CD8-positive, alpha-beta memory T cell (primary cell): ENCODE measurements at places on chromosomes 1 and 21.
A peak's percentile ranks its signal among the peaks of the same experiment; 100 is the strongest.

DNA sequence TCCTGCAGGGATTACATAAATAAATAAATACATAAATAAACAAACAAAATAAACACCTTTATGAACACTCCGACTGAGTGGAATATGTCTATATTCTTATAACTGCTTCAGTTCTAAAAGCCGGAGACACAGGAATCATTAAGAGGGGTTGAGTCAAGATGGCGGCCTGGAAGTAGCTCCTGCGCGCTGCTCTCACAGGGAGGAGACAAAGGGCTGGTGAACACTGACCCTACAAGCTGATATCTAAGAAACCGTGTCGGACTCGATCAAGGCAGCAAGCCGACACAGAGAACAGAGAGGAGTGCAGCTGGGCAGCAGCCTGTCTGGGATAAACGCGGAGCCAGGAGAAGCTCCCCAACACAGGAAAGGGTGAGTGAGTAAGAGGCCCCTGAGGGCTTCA lies 1098.6 kb upstream of the NCAM2 start:
- DNase-seq, result no peak

GRCh38 chr21:15894596-15894995 lies 164.8 kb downstream of the USP25 start:
- DNase-seq, result no peak

GRCh38 chr1:78101514-78101913 lies 55.7 kb downstream of the GIPC2 start:
- DNase-seq, result no peak

GRCh38 chr1:161013488-161014230 lies 7.3 kb downstream of the F11R start:
- DNase-seq, result peak; percentile 76

- DNase-seq, result no peak
These were observed 207.1 kb downstream of the NFIA start for GRCh38 chr1:61289232-61290098.

- DNase-seq, result no peak
These were observed 657 bp upstream of the HNRNPU start for GRCh38 chr1:244865028-244865371.

GRCh38 chr1:56375326-56375804 lies 204.0 kb downstream of the PLPP3 start:
- DNase-seq, result no peak

DNA sequence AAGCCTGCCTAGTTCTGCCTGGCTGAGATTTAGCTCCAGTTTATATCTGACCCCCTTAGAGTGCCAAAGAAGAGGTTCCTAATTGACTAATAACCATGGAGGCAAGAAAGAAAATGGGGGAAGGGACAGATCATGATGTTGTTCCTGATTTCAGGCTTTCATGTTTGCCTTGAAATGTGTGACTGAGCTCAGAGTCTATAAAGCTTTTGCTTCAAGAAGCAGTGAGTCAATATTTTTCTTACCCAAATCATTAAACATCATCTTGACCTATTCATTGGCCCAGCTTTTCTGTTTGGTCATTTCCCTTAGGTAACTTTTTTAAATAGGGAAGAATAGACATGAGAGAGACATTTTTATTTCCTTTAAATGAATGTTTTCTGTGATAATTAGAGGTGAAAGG lies 55.9 kb downstream of the HHAT start:
- DNase-seq, result no peak

- DNase-seq, result no peak
These were observed 11.3 kb upstream of the RIPK4 start for GRCh38 chr21:41777951-41778815.

GRCh38 chr1:224774378-224774777 lies 155.1 kb upstream of the DNAH14 start:
- DNase-seq, result no peak

DNA sequence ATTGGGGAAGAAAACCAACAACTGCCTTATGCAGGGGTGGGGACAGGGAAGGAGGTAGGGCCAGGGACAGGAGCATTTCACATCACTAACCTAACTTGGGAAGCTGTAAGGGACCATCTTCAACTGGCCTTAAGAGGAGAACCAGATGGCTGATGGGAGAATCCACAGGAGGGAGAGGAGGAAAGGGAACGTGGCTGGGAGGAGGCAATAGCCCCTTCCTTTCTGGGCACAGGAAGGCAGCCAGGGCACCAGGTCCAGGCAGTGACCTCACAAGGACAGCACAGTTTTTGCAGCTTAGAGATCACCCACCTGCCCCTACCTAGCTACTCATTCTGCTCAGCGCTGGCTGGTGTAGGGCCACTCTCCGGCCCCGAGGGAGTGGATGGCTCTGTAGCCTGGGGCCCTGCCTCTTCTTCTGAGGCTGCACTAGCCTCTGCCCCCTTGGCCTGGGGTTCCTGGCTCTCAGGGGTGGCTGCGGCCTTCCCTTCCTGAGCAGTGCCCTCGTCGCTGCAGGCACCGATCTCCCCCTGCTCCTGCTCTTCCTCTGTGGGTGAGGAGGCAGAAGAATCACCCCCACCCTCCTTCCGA lies 1.7 kb downstream of the MARCKSL1 start:
- DNase-seq, result no peak
